ENCODE measurements at places on chromosomes 11 and 22.

DNA sequence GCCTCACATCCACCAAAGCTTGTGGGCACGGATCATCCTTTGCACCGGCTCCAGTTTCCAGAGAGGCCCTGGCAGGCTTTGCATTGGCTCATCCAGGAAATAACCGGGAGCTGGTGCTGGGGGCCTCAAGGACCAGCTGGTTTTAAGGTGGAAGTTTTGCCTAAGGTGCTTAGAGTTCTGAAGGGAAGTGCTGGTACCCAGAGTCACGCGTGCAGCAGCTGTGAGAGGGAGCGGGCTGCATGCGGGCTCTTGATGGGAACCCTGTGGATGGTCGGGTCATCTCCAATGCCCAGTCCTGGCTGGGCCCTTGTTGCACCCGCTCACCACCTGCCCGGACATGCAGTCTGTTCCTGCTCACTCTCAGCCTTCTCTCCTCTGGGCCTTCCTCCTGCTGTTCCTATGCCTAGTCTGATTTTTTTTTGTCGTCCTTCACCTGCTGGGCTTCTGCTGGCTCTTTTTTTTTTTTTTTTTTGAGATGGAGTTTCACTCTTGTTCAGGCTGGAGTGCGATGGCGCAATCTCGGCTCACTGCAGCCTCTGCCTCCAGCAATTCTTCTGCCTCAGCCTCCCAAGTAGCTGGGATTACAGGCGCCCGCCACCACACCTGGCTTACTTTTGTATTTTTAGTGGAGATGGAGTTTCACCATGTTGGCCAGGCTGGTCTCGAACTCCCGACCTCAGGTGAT is 24.0 kb upstream of the PRR5 start:
- no peak for DNase-seq

- no peak for DNase-seq
Measured at GRCh38 chr11:45913942-45914635, 3.6 kb downstream of the PEX16 start.

- DNase-seq: no peak
Measured at GRCh38 chr22:22111267-22111751, 128.7 kb upstream of the TOP3B start.

GRCh38 chr22:38258895-38259294 is 13.9 kb downstream of the TMEM184B start:
- no peak for DNase-seq

Measured in neural crest cell (in vitro differentiated cells).